ENCODE measurements at places on chromosomes 2 and 18.

GRCh38 chr2:72117029-72117428 is 30.6 kb downstream of the CYP26B1 start:
- no peak for DNase-seq

- peak; percentile 88 for DNase-seq
Observed at GRCh38 chr2:238285653-238286082, 2.7 kb downstream of the PER2 start.

- DNase-seq, result no peak
Observed at GRCh38 chr2:172409042-172409441, 18.3 kb upstream of the ITGA6 start.

- no peak for DNase-seq
Observed at GRCh38 chr2:157337978-157338377, 12.4 kb upstream of the ERMN start.

GRCh38 chr2:210167227-210167626 is 4.0 kb downstream of the KANSL1L start:
- no peak for DNase-seq

GRCh38 chr2:127853671-127854070 is 4.3 kb downstream of the POLR2D start:
- no peak for DNase-seq

- no peak for DNase-seq
Observed at GRCh38 chr2:37851828-37852584, 73.1 kb upstream of the RMDN2 start.

- no peak for DNase-seq
Observed at GRCh38 chr2:181977661-181978350, 7.8 kb upstream of the PPP1R1C start.

DNA sequence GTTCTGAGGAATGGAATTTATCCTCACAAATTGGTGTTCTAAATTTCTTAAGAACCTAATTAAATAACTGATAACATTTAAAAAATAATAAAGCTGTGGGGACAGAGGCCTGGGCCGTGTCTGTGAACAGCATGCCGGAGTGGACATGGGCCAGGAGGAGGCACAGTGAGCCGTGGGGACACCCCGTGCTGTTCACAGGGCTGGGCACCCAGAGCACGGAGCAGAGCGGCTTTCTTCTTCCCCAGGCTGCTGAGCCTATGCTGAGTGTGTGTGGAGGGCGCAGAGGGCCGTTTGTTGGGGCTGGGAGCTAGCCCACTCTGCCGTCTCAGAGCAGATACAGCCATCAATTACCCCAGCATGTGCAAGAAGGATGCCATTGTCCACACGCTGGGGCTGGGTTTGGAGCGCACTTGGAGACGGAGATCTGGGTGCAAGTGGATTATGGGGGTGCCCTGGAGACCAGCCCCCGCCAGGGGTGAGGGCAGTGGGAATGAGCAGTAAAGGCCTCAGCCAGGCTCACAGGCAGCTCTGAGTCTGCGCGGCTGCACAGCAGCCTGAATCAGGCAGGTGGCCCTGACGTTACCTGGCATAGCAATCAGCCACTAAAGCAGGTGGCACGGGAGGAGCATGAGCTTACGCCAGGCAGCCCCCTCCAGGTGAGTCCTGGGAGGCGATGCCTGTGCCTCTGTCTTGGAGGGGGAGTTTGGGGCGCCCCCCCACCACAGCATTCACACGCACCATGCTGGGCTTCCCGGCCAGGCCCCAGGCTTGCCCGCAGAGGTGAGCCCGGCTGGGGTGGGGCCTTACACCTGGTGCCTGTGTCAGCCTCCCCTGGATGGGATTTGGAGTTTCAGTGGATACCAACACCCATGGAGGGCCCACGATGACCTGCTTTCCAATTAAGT is 52.1 kb upstream of the SLC66A3 start:
- no peak for DNase-seq

- DNase-seq, result no peak
Observed at GRCh38 chr18:69757733-69758132, 189.9 kb downstream of the CD226 start.

DNA sequence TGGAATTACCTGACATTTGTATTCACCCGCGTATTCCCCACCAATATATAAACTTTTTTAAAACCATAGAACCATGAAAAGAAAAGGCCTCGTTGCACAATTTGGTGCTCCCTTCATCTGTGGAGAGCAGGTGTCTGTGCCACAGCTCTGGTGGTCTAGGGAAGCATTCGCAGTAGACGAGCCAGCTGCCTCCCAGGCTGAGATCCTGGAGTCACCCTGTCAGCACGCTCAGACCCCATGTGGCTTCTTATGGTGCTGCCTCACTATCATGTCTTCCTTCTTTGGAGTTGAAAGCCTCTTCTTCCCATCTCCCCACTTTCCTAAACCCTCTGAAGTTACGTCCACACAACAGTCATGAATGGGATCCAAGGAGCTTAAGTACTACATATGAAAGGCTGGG is 38.4 kb upstream of the ACKR3 start:
- no peak for DNase-seq

DNA sequence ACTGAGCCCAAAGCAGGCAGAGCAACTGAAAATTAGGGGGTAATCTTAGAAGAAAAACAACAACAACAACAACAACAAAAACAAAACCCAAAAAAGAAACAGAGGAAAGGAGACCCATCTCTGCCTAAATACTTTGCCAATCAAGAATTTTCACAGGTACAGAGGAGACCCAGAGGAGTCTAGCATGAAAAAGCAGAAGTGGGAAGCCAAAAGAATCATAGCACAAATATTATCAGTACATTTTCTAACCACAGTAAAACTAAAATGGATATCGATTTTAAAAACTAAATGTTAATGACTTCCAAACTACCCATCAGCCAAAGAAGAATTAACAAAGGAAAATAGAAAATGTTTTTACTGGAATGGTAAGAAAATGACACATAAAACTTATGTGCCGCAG is 148.1 kb downstream of the BAZ2B start:
- DNase-seq, result no peak

GRCh38 chr2:197241153-197241552 is 69.4 kb downstream of the ANKRD44 start:
- no peak for DNase-seq

DNA sequence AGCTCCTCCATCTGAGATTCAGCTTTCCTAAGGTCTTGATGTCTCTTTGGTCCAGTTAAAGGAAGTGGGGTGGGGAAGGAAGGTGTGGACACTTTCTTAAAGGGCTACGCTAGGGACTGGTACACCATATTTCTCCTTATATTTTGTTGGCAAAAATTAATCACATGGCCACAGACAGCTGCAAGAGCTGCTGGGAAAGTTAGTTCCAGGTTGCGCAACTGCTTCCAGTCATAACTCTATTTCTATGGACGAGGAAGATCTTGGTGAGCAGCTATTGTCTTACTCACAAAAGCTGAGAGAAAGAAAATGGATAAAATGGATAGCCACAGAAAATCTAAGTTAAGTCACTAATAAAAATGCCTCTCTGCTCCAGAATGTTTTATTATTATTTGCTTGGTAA is 60.7 kb upstream of the PPM1B start:
- no peak for DNase-seq

- DNase-seq, result no peak
Observed at GRCh38 chr18:79453816-79454735, 58.3 kb downstream of the NFATC1 start.

- no peak for DNase-seq
Observed at GRCh38 chr2:171407030-171407675, 26.6 kb downstream of the METTL8 start.

DNA sequence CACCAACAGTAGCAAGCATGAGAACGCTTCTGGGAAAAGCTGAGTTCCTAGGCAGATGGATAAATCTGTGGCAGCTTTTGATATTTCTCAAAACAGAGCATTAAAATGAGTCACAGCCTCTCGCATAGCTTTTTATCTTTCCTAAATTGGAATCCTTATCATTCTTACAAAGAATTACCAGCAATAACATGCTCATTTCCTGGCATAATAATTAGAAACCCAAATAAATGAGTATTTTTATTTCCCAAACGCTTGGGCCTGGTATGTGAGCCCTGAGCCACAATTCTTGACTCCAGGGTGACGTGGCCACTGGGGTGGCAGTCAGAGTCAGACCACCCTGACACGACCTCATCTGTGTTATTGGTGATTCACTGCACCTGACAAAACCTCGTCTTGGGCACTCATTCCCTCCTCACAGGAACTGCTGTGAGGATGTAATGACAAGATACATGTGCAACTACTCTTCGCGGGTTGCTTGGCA is 210.7 kb downstream of the ARL4C start:
- DNase-seq, result no peak

DNA sequence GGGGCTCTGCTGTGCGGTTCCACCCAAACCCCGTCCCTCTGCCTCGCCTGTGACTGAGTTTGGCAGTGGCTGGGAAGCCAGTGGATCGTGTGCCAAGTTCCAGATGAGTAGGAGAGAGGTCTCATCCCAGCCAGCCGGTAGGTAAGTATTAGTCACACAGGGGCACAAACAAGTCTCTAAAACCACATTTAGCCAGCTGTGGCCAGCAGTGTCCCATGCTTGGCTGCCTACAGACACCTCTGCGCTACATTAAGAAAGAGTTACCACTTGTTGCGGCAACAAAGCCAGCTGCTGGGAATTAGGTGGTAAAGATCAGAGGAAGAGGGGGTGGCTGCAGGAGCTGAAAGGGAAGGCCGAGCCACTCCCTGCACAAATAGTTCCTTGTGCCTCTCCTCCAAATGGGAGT is 81.2 kb downstream of the GATA6 start:
- DNase-seq, result no peak

- DNase-seq, result no peak
Observed at GRCh38 chr2:159908623-159909022, 110.6 kb upstream of the CD302 start.

- DNase-seq, result no peak
Observed at GRCh38 chr2:106789185-106789584, 96.8 kb downstream of the ST6GAL2 start.

- DNase-seq, result no peak
Observed at GRCh38 chr2:231688719-231689118, 19.6 kb upstream of the PTMA start.

DNA sequence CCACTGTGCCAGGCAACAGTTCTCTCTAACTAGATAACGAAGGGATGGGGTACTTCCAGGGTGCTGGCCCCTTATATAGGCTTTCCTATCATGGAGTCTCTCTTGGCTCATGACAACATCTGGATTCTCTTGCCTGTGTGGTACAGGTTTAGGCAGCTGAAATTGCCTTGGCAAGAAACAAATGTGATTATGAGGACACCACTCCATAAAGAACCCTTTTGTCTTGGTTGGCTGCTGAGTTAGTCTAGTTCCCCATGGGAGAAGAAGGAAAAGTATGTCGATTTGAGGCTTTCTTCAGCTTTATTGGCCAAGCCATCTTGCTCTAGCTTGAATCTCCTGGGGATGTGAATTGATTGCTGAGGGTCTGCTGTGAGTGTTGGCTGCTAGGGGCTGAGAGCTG is 76.3 kb upstream of the ZCCHC2 start:
- DNase-seq, result no peak

- peak; percentile 17 for DNase-seq
Observed at GRCh38 chr18:55001394-55002024, 42.2 kb upstream of the CCDC68 start.

GRCh38 chr2:192250961-192251360 is 56.2 kb upstream of the TMEFF2 start:
- DNase-seq, result no peak

GRCh38 chr2:2466534-2466933 is 135.5 kb upstream of the MYT1L start:
- DNase-seq, result no peak

DNA sequence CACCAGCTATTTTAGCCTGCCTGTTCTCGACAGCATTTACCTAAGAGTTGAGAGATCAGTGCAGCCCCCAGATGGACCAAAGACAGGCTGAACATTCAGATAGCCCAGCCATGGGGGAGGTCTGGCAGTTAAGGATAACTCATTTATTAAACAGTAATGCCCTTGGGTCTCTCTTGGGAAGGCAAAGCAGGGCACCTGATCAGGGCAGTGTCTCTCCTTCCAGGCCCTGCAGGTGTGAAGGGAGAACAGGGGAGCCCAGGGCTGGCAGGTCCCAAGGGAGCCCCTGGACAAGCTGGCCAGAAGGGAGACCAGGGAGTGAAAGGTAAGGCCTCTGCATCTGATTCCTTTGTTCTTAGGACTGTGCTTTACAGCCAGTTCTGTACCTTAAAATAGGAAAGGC is 49.6 kb downstream of the MARCO start:
- no peak for DNase-seq

- no peak for DNase-seq
Observed at GRCh38 chr2:121348128-121348740, 63.2 kb upstream of the TFCP2L1 start.

DNA sequence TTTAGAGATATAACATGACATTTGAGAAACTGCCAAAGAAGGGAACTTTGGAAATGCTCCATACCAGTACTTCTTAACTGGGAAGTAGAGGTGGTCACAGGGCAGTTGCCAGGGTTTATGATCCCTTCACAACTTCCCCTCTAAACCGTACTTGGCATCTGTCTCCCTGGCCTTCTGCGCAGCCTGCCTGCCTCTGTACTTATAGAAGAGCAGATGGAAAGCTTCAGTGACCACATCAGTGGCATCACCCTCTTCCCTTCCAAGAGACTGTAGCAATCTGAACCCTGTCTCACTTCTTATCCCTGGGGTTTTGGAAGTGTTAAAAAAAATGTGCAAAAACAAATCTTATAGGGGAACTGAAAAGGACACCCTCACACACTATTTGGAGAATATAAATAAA is 64.1 kb downstream of the EIF2AK3 start:
- no peak for DNase-seq

DNA sequence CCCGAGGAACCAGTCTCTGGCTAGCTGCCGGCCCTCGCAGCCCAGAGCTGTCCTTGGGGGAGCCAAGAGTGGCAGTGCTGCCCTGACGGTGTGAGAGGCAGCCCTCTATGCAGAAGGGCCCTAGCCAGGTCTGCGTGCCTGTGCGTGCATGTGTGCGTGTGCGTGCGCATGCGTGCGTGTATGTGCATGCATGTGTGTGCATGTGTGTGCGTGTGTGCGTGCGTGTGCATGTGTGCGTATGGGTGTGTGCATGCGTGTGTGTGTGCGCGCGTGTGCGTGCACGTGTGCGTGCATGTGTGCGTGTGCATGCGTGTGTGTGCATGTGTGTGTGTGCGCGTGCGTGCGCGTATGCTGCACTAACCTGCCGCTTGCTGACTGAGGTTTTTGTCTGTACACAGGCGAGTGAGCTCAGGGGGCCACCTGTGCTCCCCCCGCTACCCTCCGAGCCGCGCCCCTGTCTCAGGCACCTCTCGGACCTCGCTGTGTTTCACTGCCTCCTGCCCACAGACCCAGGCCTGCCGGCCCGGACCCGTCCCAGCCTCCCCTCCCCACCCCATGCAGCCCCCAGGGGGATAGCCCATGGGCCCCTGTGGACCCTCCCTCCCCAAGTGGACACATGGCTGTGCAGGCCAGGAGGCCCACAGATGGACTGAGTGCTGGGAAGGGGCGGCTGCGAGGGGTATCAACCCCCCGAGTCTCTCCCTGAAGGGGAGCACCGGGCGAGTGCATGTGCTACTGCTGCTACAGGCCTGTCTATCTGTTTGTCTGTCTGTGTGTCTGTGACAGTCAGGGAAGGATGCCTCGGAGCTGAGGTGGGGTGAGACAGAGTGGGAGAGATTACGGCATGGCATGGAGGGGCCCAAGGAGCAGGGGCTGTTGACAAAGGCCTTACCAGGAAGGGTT is 31.3 kb downstream of the SPEG start:
- DNase-seq, result no peak
